Fibroblast of skin of abdomen (primary cell): ENCODE measurements at places on chromosomes 2 and 18.

- no peak for DNase-seq
Measured at GRCh38 chr2:212979799-212980198, 171.6 kb downstream of the IKZF2 start.

- DNase-seq: peak; percentile 63
Measured at GRCh38 chr2:56287974-56288373, 104.2 kb downstream of the CCDC85A start.

GRCh38 chr2:179677746-179678505 lies 183.5 kb downstream of the ZNF385B start:
- no peak for DNase-seq

DNA sequence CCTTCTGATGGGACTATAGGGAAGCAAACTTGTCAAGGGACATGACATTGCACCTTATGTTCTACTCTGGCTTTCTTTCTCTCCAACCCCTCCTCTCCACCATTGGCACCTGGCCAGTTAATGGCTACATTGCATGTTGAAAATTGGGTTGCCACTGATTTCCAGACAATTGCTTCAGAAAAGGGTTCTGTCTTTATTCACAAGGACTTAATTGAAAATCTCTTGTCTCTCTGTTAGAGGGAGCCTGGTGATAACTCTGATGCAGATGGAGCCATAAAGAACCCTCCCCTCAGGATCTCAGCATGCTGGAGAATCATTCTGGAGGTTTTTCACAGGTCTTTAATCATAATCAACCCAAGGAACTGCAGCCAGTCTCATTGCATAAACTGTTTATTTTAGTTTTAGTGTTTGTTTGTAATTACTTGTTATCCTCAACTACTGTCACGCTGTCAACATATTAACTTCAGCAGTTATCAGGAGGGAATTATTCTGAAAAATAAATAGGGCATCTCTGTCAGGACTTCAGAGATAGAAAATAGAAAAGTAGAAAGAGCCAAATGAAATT lies 316.8 kb downstream of the RIT2 start:
- no peak for DNase-seq

- DNase-seq: no peak
Measured at GRCh38 chr2:240896394-240896793, 438 bp upstream of the MAB21L4 start.

DNA sequence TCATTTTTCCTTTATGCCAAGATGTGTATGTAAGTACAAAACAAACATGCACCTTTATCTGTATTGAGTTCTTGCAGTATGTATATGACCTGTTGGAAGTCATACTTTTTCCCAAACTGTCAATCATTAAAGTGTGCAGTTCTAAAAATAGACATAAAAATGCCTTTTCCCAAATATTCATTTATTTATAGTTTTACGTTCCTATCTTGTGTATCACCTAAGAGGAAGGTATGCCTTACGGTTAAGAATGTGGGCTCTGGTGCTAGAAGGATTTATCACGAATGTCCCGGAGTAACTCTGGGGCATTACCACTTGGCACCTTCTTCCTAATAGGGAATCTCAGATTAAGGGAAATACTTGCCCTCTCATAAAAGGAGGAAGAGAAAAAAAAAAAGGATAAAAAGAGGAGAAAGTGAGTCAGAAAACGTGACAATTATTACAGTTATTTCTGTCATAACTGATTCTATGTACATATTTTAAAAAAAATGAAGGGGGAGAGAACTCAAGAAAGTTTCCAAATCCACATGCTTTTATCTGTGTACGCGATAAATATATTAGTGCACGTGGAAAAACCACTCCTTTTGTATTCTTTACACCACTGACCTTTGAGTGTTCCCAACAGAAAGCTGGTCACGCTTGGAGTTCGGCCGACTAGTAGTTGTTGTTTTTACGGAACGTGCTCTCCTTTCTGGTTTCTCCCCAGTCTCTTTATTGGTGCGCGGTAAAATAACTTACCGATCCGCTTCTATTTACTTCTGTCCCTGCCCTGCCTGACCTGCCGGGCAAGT lies 721 bp downstream of the MCEE start:
- peak; percentile 21 for DNase-seq

DNA sequence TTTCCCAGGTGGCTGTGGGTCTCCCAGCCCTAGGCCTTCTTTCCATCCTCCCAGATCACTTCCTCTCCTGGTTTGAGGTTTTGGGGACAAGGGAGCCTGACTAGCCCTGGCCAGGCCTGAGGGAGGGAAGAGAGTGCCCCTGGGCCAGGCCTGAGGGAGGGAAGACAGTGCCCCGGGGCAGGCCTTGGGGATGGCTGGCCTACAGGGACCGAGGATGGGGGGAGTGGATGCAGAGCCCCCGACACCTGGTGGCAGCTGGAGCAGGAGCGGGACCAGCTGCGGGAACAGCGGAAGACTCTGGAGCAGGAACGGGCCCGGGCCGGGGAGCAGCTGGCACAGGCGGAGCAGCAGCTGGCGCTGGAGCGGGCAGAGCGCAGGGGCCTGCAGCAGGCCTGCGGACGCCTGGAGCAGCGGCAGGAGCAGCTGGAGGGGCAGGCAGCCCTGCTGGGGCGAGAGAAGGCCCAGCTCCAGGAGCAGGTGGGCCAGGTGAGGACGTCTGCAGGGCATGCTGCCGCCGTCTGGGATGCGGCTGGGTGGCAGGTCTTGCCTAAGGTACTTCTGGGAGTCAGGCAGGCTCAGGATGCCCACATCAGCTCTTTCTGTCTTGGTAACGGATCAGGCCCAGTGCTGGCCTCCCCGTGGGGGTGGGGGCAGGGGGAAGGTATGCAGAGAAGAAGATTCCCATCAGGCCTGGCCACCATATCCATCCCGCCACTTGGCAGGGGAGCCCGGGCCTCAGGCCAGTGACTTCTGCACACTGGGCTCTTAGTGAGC lies 29.2 kb downstream of the CROCC2 start:
- DNase-seq: no peak

GRCh38 chr18:47175283-47175897 lies 774 bp downstream of the IER3IP1 start:
- no peak for DNase-seq

GRCh38 chr18:7622721-7623120 lies 55.6 kb downstream of the PTPRM start:
- no peak for DNase-seq

GRCh38 chr2:234394450-234394849 lies 102.4 kb downstream of the ARL4C start:
- DNase-seq: no peak

- no peak for DNase-seq
Measured at GRCh38 chr2:197673106-197673505, 2.3 kb downstream of the RFTN2 start.

DNA sequence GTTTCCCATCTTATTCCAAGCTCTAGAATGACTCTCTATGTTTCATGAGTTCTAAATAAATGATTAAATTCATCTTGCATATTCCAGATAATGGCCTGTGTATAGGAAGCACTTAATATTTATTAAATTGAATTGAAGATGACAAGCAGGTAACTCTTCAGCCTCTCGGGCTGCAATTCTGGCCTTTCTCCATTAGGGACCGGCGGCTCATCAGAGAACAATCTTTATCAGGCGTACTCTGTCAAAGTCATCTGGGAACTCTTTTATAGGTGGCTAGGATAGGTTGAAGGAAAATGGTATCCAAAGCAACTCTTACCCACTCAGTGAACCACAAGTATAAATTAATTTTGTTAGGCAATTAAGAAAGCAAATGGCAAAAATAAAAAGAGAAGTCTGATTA lies 308.5 kb downstream of the NOL4 start:
- DNase-seq: no peak

- DNase-seq: no peak
Measured at GRCh38 chr2:165863810-165864261, 69.8 kb upstream of the GALNT3 start.

- no peak for DNase-seq
Measured at GRCh38 chr2:238415036-238415764, 11.5 kb upstream of the ASB1 start.

- DNase-seq: peak; percentile 90
Measured at GRCh38 chr2:226118471-226119429, 680.9 kb downstream of the IRS1 start.

- DNase-seq: no peak
Measured at GRCh38 chr2:190355968-190356644, 12.7 kb downstream of the INPP1 start.

GRCh38 chr2:64263315-64263714 lies 119.1 kb upstream of the PELI1 start:
- DNase-seq: peak; percentile 90

DNA sequence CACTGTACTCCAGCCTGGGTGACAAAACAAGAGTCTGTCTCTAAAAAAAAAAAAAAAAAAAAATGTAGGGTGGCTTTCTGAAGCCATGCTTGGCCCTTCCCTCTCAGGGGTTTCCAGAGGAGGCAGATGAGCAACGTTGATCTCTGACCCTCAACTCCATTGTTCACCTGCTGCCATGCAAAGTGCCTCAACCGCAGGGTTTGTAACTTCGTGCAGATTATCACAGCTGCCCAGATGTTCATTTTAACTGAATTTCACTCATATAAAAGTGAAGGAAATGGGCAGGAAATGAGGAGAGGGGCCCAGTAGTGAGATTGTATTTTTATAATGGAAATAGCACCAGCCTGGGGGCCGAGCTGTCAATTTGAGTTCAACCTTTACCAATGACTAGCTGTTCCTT lies 14.9 kb upstream of the B3GNT2 start:
- DNase-seq: no peak

DNA sequence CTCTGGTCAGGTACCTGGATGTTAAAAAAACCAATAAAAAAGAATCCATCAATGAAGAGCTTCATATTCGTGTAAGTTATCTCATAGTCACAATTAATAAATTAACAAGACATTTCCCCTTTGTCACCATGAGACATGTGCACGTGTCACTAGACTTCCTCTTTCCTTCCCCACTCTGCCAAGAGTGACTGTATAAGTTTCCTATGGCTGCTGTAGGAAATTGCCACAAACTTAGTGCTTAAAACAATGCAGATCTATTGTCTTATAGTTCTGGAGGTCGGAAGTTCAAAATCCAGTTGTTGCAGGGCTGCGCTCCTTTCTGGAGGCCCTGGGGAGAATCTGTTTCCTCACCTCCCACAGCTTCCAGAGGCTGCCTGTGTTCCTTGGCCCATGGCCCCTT lies 35.8 kb downstream of the SLC9A4 start:
- no peak for DNase-seq

DNA sequence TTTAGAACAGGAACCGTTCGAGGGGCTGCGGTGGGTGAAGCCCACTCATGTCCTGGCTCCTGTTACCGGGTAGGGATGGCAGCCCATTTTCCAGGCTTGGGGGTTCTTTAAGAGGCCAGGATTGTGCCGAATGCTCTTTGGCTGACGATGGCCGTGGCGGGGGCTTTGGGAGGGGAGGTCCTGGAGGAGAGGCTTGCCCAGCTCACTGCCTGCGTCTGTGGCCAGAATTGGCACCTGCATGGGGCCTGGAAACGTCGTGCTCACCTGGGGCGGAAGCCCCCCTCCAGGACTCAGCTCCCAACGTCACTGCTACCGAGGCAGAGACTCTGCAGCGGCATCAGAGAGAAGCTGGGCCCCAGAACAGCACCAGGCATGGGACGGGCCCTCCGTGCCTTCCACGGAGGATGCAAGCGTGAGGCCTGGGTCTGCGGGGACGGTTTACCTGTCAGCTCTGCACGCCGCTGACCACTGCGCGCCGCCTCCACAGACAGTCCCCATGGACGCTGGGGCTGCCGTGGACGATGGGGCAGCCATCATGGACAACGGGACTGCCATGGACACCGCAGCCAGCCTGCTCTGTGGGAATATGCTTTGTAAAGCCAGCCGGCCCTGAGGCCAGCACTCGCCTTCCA lies 82.9 kb downstream of the NFATC1 start:
- DNase-seq: no peak

DNA sequence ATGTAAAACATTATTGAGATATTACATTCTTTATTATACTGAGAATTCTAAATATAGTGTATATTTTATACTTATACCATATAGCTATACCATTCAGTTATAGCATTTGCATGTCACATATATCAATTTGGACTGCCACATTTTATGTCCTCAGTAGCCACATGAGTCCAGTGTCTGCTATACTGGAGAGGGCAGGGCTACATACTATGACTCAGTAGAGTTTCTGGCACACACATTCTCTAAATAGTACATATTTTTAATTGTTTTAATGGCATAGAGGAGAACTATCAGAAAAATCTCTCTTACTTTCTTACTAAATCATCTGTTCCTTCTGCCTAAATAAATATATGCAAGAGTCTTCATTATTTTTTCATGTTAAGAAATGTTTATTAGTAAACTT lies 55.4 kb upstream of the COL5A2 start:
- DNase-seq: peak; percentile 31

DNA sequence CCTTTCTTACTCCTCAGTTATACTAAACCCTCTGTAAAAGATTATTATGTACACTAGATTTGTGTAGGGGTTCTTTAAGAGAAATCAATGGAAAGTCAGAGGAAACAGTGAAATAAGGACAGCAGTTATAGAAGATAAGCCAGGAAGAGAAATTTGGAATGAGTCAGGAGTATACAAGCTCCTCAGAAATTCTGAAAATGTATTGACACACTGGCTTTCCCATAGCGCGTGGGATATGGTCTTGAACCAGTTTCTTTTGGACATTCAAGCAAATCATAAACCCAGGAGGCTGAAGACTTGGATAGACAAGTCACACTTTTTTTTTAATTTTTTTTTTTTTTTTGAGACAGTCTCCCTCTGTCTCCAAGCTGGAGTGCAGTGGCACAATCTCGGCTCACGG lies 316.1 kb upstream of the MMADHC start:
- peak; percentile 21 for DNase-seq

- no peak for DNase-seq
Measured at GRCh38 chr2:43927442-43927841, 68.3 kb downstream of the LRPPRC start.

- DNase-seq: no peak
Measured at GRCh38 chr2:34729845-34730244, 1130.7 kb upstream of the FAM98A start.

GRCh38 chr2:230693411-230693810 lies 19.2 kb upstream of the CAB39 start:
- DNase-seq: no peak

DNA sequence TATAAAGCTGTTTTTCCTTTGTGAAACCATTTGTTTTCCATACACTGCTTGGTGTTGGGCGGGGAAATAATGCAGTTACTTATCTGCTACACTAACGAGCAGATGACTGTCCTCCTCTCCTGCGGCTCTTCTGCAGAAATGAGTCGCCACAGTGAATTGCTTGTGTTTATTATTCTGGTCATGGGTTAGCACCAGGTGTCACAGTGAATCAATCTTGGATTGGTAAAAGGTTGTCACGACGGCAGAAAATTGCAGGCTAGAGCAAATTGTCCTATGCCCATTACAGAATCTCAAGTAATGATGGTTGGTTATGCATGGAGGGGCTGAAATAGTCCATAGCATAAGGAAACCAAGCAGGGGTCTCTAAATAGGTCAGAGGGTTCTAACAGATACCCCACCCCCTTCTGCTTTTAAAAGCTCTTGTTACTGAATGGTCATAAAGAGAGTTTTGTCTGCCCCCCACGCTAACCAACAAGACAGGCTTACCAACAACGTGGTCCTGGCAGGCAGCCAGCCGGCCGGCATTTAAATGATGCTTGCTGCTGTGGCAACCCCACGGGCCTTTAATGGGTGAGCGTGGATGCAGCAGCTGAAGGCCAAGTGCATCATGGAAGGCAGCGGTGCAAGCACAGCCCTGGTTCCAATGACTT lies 29.5 kb downstream of the RAB31 start:
- no peak for DNase-seq

GRCh38 chr2:54213082-54213481 lies 42.9 kb downstream of the TSPYL6 start:
- DNase-seq: no peak
